Suppressor macrophage (primary cell): ENCODE measurements at places on chromosomes 6 and 20.

- no peak for DNase-seq
These were observed 150.0 kb upstream of the HDDC2 start for GRCh38 chr6:125451750-125452149.

DNA sequence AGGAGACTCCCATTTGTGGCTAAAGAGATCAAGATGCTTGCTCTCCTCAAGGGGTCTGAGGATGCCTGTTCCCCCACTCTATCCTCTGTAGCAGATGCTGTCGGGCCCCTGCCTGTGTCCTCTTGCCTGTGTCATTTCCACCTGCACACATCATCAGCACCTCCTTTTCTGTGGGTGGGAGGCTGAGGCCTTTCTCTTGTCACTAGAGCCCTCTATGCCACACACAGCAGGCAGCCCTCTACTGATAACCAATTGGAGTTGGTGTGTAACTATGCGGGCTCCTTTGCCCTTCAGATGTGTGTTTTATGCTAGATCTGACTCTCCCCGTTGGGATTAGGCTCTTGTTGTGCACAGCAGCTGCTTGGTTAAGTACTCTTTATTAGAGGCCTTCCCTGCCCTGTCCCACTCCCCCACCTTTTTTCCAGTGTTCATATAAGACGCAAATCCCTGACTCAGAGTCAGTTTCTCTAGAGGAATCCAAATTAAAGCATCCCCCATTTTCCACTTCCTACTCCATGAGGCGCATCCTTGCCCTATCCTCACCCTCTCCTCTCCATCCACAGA is 7.7 kb downstream of the TREML2 start:
- DNase-seq: no peak

DNA sequence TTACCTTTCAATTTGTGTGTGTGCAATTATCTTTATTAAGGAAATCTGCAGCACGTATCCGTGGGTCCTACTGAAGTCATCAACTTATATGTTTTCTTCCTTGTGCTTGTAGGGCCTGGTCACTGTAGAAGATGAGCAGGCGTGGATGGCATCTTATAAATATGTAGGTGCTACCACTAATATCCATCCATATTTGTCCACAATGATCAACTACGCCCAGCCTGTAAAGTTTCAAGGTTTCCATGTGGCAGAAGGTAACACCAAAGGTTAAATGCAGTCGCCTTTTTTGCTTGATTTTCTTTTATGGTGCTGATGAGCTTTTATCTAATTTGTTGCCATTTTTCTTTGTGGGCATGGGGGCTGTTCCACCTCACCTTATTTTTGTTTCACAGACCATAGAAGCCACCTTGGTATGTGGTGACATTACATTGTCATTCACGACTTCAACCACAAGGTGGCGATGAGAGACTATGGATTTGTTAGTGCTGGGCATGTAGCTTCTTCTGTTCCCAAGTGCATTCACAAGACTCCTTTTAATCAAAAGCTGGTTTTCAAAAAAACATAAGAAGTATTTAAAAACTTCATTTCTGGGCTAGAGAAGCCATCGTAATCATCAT is 106.5 kb upstream of the LAMP5 start:
- DNase-seq: peak; percentile 75

GRCh38 chr6:85129881-85130280 is 320.0 kb upstream of the NT5E start:
- DNase-seq: no peak

DNA sequence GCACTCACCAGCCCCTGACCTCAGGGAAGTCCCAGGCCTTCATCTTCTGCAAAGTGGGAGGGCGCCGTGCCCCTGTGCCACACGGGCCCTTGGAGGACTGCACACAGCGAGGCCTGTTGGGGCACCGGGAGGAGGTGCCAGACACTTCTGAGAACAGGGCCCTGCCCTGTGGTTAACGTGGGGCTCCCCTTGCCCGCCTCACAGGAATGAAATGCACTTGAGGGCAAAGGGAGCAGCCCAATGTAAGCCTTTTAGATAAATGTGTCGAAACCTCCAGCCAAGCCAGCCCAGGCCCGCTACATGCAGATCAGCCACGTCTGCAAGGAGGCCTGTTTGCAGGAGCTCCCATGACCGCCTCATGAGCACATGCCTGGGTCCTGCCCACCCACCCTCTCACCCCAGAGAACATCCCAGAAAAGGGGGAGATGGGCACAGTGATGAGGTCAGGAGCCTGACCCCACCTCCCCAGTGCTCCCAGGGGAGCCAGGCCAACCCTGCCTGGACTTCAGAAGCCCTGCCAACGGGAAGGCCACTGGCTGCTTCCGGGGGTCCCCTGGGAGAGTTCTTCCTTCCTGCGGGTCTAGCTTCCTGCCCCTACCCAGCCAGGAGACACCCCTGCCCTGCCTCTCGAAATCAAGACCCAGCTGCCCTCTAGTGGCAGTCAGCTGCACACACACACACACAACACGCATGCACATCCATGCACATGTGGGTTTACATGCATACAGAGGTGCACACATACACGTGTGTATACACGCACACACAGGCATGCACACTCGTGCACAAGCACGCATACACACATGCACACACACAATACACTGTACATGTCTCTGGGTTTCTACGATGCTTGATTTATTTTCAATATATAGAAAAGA is 178.7 kb downstream of the TAF4 start:
- DNase-seq: no peak

DNA sequence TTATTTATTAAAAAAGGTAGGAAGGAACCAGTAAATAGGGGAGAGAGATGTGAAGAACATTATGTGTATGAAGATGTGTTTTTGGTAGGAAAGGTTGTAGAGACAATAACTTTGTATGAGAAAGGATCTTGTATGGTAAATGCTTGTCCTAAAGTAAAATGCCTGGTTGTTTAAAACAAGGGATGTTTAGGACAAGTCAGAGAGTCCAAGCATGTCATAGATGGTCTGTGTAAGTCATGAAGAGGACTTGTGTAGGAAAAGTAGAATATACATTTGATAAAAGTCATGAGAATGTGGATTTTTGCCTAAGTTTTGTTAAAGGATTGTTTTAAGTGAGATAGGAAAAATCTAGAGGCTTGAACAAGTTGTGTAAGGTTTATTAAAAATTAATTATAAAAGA is 325.1 kb downstream of the CDH26 start:
- no peak for DNase-seq

DNA sequence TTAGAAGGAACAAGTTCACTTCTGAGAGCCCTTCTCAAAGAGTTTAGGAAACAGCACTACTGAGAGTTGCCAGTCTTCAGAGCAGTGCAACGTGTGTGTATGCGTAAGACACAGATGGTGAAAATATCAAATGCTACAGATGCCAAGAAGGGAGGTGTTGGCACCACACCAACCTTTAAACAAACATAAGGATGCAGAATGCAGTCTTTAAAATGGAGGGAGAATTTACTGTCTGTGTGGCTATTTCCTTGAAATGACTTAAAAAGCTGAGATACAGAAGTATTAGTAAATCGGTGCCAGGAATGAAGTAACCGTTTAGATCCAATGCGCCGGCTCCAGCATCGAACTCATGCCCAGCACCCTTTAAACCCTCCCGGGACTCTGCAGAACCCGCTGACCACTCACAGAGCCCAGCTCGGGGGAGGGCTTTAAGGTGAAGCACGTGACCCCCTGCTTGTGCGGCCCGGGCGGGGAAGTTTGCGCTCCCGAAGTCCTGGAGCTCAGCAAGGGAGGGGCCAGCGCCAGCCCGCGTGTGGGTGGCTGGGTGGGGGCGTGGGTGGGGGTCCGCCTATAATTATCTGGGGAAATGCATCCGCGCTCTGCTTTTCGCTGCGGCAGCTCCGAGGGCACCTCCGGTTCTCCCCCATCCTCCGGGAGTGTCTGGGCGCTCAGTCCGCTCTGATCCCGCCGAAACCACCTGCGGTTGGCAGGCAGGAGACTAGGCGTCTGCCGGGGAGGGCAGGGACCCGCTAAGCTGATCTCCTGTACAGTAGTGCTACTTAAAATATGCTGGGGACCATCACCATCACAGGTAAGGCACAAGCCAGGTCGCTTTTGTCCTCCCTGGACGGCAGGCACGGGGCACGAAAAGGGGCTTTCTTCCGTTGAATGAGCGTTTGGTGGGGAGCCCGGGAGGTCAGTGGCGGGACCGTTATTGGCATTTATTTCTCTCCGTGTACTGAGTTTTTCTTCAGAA is 66.0 kb downstream of the ZBTB2 start:
- peak; percentile 63 for DNase-seq

- DNase-seq: no peak
These were observed 105.1 kb downstream of the UST start for GRCh38 chr6:148851683-148852556.

DNA sequence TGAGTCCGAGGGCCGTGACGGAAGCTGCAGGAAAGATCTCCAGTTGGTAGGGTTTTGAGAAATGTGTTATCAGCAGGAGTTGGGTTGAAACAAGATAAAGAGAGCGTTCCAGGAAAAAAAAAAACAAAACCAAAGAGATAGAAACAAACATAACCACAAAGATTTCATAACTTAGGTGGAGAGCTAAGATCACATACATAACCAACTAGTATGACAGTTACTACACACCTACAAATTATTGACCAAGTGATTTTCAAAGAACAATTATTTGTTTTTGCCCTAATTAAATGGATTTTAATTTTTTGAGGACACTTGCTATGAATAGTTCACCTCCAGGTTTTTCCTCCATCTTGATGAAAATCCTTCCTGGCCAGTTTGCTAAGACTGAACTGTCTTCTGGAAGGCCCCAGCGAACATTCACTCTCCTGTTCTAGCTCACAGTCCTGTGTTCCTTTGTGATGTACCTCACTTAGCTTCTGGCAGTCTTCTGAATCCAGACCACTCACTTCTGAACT is 69.4 kb downstream of the SNX9 start:
- no peak for DNase-seq

DNA sequence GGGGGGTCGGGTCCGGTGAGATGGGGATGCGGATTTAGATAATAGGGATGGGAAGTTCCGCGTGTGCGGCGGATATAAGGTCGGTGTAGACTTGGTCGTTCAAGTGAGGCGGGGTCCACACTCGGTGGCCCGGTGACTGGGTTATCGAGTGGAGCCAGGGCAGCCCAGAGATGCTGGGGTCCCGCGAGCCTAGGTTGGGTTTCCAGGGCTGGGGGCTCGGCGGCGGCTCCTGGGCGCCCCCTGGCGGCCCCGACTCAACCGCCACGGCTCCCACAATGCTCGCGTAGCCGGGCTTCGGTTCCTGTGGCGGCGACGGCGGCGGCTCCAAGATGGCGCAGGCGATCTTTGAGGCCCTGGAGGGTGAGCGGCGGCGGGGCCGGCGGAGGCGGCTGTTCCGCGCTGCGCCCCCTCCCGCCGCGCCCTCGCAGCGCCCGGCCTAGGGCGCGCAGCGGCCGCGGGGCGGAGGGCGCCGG is at the start of gene ZNF341:
TSS of gene ZNF341 (plus strand) at position 304 of the 473 bp plus-strand sequence. CDS start at position 330, 26 bp downstream.
- DNase-seq: peak; percentile 93

DNA sequence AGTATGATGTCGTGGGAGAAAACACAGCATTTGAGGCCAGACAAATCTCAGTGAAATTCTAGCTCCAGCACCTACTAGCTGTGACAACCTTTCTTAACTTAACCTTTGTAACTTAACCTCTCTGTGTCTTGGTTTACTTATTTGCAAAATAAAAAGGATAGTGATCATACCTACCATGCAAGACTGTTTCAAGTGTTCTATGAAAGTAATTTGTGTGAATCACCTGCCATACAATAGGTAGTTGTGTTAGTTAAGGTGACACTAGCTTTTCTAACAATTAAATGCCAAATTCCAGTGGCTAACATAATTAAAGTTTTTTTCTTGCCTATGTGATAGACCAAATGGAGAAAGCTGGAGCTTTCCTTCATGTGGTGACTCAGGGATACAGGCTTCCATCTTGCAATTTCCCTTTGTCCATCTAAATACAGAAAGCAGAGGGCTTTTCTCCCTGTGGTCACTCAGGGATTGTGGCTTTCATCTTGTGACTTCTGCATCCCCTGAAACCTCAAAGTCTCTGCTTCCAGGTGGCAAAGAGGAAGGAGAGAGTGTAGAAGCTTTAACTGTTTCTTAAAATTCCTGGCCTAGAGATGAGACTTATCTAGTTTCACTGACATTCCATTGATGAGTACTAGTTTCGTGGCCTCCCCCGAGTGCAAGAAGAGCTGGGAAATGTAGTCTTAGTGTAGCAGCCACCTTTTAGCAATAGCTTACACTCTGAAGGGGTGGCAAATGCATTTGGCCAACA is 311.4 kb downstream of the CLIC5 start:
- DNase-seq: no peak

DNA sequence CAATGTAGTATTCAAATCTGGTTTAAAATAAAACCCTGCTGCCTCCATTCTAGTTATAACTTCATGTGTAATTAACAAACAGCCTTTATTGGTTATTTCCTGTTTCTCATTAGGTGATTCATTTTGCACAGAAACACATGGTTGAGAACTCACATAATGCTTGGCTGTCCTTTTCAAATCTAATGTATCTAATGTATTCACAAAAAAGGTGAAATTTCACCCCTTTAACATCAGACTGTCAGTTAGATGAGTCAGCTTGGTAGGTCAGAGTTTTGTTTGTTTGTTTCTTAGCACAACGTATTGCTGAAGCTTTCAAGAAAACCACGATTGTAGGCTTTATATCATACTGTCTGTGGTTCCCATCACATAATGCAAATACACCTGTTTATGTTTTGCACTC is 78.7 kb upstream of the TMEM30A start:
- DNase-seq: no peak

DNA sequence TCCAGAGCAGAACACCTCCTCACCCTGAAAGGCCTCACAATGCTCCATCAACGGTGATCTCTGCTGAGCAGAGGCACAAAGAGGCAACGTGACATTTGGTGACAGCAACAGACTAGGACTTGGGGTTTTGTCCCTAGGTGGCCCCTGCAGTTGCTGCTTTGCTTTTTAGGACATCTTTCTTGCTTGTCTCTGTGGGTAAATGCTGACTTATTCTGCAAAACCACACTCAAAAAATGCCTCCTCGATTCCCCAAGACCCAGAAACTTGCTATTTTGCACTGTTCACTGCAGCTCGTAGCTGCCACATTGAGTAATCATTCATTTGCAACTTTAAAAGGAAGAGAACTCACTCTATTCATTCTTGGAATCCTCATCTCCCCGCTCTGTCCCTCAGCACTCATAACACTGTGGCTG is 209.9 kb downstream of the LY86 start:
- DNase-seq: peak; percentile 41

DNA sequence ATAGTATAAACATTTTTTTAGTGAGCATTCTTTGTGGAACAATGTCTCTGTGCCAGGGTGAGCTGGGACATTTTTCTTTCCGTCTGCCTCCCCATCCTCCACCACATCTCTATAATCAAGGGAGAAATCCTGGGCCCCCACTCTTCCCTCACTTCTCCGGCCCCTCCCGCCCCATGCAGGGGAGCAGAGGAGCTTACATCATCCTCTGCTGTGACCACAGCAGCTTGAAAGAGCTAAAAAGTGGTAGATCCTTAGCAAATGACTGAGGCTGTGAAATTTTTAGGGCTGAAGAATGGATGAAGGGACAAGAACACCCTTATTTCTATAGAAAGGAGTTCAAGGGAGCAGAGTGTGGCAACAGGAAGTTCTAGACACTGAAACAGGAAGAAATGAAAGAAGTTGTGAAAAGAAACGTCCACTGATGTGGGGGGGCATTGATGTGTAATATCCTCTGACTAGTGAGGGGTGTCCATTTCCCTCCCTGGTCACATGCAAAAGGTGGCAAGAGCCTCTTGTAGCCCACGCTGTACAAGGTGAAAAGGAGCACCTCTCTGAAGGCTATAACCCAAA is 380.3 kb upstream of the JARID2 start:
- peak; percentile 76 for DNase-seq
